ENCODE measurements at places on chromosomes 7 and 10.

DNA sequence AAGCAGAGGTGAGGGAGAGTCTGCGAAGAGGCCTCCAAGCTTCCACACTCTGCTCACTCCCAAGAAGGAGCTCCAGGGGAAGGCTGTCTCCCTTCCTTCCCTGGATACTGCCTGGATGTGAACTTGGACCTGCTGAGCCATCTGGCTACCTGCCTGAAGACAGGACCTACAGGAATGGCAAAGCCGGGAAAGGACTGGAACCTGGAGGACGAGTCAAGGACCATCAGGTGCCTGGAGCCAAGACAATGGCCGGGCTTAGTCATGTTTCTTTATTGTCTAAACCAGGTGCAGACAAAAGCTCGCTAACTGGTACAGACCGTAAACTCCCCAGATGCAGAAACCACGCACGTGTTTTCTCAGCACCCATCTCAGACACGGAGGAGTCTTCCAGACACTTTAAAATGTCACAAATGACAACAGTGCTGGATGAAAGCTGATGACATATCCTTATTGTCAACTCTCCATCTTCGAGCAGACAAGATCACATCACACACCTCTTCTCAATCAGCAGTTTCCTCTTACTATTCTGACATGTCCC is 12.1 kb downstream of the ASB13 start:
- DNase-seq: no peak

GRCh38 chr7:50709151-50709550 is 73.5 kb downstream of the GRB10 start:
- DNase-seq: no peak

- DNase-seq: no peak
These were observed 23.9 kb downstream of the OPALIN start for GRCh38 chr10:96334616-96335526.

DNA sequence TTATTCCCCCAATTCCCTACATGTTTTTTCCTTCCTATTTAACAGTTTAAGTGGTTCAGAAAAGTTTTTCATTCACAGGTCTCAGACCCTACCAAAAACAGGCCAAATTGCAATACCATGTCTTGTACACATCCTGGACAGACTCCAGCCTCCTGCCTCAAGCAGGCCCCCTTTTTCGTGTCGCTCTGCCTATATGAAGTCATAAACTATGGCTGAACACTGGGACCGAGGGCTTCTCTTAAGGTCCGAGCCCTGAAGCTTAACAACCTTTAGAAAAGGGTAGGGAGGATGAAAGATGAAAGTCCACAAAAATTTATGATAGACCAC is 1.4 kb downstream of the FBXW4 start:
- DNase-seq: no peak

DNA sequence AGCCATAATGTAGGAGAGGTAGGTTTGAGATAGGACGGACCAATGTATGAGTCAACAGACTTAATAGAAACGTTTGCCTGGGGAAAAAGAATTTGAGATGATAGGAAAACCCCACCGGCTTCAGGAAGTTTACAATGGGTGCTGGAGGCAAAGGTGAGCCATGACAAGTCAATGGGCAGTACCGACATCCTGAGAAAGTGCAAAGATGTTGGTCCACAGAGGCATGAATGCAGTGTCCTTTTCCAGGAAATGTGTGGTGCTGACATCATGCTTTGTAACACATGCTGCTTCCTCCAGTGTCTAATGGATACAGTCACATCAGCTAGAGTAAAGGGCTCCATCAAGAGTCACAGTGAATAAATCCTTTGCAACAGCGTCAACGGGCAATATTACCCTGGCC is 533.6 kb downstream of the INHBA start:
- no peak for DNase-seq

DNA sequence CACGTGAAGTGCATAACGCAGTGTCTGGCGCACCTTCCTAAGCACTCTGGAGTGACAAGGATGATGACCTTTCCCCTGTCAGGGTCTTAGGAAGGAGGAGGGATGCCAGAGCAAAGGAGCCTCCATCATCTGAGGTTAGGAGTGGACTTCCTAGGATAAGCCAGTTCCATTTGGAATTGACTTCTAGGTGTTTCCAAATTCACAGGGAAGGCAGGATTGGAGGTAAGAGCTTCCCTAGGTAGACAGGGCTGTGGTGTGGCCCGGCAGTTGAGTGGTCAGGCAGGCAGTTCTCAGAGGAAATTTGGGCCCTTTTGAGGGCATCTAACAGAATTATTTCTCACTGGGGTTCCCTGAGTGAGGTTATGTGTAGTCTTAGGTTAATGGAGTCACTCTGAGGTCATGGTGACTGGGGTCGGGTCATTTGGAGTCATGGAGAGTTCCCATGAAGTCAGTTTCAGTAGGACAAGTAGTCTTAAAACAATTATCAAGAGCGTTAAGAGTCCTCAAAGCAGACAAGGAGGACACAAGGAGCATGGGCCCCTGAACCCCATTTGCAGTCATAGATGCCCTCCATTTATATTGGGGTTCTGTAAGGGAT is 8.2 kb downstream of the PPIF start:
- no peak for DNase-seq

GRCh38 chr7:21617513-21617912 is 74.7 kb downstream of the DNAH11 start:
- DNase-seq: no peak

GRCh38 chr7:77837275-77837674 is 38.7 kb downstream of the PHTF2 start:
- DNase-seq: no peak

- no peak for DNase-seq
These were observed 45.8 kb upstream of the MNX1 start for GRCh38 chr7:157056246-157056645.

DNA sequence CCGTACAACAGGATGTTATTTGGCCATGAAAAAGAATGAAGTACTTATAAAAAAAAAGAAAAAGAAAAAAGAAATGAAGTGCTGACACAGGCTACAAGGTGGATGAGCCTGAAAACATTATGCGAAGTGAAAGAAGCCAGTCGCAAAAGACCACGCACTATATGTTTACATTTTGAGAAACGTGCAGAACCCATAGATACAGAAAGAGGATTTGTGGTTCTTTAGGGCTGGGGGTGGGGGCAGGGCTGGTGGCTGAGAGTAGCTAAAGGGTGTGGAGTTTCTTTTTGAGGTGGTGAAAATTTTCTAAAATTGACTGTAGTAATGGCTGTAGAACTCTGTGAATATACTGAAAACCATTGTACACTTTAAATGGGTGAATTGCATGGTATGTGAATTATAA is 86.0 kb upstream of the FAM20C start:
- no peak for DNase-seq

GRCh38 chr10:85946713-85947326 is 419.8 kb downstream of the GRID1 start:
- no peak for DNase-seq

DNA sequence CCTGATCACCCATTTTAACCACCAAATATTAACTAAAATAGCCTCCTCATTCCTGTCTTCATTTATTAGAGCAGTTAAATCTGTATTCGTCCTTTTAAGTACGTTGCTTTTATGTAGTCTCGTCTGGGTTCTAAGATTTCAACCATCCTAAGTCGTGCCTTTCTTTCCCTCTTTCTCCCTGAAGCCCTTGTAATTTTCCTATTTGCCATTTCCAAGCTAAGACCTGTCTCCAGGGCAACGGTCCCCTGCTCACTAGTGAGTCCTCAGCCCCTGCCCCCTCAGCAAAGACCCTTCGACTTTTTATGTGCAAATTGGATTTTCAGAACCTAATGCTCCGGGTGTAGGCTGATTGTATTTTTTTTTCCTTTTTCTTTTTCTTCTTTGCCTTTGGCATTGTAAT is 16.1 kb upstream of the MEST start:
- DNase-seq: no peak

GRCh38 chr10:104907521-104907920 is 266.4 kb downstream of the SORCS3 start:
- no peak for DNase-seq

DNA sequence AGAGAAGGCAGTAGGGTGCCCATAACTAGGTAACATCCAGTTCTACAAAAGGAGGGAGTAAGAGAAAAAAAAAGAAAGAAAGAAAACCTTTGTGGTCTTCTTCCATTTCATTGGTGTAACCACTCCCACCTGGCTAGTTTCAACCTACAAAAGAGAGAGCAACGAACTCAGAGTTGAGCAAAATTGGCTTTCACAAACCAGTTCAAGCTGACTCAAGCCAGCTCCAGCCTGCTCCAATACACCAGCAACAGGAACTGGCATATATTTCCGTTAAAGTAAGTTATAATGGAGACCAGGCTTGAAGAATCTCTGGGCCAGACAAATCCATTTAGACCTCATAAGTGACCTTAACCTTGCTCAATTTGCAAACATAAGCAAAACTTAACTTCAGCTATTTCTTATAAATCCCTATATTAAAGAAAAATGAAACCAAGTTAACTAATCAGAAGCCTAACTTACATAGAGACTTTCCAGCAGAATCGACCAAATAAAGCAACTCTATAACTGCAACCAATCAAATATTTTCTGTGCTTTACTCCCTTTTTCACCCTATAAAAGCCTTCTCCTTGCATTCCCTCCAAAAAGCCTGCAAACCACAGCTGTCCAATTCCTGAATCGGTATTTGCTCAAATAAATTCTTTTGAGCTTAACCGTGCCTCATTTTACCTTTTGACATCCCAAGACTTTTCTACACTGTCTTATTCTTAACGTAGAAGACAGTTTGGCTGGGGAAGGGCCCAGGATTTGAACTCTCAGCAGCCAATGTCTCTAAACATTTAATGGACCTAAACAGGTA is 10.1 kb downstream of the ANKRD22 start:
- DNase-seq: no peak
